ENCODE measurements at places on chromosomes 2 and 18.

GRCh38 chr18:46832849-46833248 is 76.0 kb upstream of the ST8SIA5 start:
- no peak for DNase-seq

DNA sequence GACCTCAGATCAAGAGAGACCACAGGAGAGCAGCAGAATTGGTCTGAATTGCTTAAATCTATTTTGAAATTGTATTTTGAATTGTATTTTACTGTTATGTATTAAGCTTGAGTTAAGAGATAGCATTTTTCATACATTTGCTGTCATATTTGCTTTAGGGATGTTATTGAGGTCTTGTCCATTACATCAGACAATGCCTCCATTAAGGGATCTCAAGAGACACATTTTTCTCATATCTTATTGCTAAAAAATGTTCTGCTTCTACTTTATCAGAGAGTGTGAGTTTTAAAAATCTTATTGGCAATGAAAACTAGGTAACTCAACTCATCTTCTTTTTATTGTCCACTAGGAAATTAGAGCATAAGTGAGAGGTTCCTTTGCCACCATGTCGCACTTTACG is 66.8 kb upstream of the CTAGE1 start:
- no peak for DNase-seq

DNA sequence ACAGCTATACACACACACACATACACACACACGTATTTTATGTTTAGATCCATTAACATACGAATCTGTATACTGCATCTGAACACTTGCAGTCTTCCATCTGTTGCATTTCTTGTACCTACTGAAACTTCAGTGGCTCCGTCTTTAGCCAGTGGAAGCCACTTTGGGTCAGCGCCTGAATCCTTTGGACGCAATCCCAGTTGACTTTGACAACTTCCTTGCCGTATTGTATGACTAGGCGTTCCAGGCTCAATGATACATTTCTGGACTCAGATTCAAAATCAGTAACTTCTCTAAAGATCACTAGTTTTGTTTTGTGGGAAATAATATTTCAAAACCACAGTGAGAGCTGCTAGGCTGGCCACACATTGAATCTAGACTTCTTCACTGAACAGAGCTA is 101.5 kb upstream of the GPC1 start:
- DNase-seq, result no peak

GRCh38 chr2:195610717-195611116 is 46.3 kb upstream of the SLC39A10 start:
- no peak for DNase-seq

Data from cerebellar cortex (tissue), 1 donor.